GM23248 (cell line): ENCODE measurements at places on chromosomes 3 and 15. TPM values are rescaled to one million over a fixed set of nuclear protein-coding genes. Genes with fewer than 3 reads are reported as not detected.

DNA sequence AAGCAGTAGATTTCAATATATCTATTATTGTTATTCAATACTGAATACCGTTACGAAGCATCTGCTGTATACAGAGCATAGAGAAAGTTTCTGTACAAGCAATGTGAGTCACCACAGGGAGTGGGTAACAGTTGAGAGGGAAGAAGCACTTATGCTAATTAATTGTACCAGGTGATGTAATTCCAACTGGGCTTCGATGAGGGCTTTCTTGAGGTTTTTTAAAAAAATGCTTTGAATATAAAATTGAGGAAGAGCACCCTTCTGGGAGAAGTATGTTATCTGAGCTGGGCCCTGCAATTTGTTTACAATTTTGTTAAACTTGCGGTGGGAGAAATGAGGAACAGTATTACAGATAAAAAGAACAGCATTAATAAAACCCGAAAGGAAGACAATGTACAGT is 197.9 kb downstream of the TPRG1 start:
- H3K36me3 ChIP-seq: no peaks in the 10 kb centered on the region
- no peak for DNase-seq
- H3K27ac ChIP-seq: no peak overlapping the region
- peaks cover 4% of the 10 kb centered on the region; the same call in 1 of the 2 replicates for H3K4me1 ChIP-seq

GRCh38 chr3:139339219-139339906 is 4.5 kb upstream of the MRPS22 start:
- H3K27me3 ChIP-seq: no peaks in the 10 kb centered on the region
- no peak overlapping the region for H3K4me3 ChIP-seq
- peak; percentile 40 for DNase-seq
- no peak overlapping the region for H3K27ac ChIP-seq
- H3K36me3 ChIP-seq: no peaks in the 10 kb centered on the region

DNA sequence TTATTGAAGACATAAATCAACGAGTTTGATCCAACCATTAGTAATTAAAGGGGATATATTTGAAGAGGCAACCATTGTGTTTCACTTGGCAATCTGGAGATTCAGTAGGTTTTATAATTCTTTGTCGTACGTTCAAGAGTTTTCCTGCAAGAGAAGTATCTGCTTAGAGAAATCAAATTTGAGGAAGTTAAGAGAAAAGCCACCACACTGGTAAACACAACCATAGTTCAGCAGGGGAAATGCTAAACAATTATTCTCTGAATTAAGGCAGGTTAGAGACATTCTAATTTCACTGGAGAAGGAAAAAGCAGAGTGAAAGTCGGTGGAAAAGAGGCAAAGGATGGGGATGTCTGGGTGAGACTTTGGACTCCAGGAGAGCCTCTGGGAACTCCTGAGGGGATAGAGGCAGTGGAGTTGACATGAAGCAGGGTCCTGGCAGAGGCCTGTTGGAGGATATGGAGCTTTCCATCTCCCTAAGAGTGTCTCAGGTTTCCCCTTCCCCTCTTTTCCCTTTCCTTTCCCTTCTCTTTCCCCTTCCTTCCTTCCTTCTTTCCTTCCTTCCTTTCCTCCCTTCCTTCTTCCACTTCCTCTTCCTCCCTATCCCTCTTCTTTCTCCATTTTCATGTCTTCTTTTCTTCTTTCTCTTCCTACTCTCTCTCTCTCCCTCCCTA is 26.5 kb downstream of the SPINK8 start:
- H3K27me3 ChIP-seq: 0 out of 2 replicates have a peak, but pooled peaks cover 9% of the 10 kb centered on the region
- no peaks in the 10 kb centered on the region for H3K36me3 ChIP-seq
- no peak overlapping the region for H3K27ac ChIP-seq
- peaks cover 3% of the 10 kb centered on the region; the same call in 1 of the 2 replicates for H3K4me1 ChIP-seq
- H3K4me3 ChIP-seq: no peak overlapping the region

DNA sequence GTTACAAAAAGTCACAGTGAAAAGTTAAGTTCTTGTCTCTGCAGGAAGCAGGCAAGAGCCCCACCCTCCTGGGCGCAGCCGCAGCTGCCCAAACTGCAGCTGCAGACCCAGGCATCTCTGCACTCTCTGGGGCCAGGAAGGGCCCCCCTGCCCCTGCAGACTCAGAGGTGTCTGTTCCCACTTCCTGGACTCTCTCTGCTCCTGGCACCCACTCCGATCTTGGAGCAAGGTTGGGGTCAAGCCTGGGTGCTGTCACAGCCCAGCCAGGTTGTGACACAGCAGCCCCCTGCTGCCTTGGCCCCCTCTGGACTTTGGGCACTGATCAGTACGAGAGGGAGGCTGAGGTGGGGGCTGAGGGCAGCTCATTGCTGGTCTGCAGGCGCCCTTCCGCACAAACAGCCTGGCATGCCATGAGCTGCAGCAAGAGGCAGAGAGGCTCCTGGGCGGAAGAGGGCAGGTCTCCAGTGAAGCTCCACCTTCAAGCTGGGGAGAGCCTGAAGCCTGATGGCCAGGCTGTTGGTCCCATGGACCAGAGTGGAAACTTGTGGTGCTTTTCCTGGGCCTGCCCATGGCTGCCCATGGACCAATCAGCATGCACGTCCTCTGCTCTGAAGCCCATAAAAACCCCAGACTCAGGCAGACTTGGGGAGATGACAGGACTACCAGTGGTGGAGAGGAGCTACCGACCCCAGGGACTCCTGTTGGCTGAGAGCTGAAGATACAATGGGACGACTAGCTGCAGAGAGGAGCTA is 42.9 kb upstream of the LRRFIP2 start:
- no peaks in the 10 kb centered on the region for H3K27me3 ChIP-seq
- H3K4me1 ChIP-seq: peaks cover 13% of the 10 kb centered on the region
- no peaks in the 10 kb centered on the region for H3K36me3 ChIP-seq
- no peak overlapping the region for H3K27ac ChIP-seq

DNA sequence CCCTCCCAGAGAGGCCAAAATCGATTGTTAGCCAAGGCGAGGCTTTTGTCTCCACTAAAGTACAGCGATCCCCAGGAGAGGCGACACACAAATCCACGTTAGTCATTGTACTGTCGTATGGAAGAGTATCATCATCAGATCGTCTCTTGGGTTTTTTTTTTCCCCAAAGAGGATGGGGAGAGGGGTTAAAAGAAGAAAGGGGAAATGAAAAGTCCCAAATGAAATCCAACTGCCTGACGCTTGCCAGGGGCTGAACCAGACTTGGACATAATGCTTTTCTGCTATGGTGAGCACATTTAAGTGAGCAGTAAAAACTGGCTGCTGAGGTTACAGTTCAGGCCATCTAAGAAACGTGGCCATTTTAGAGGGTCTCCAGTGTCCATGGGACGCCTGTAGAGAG is 37.9 kb upstream of the CTSH start:
- H3K4me3 ChIP-seq: no peak overlapping the region
- no peak overlapping the region for H3K27ac ChIP-seq
- no peak for DNase-seq

GRCh38 chr3:136988651-136989050 is 30.9 kb downstream of the IL20RB start:
- no peak overlapping the region for H3K4me3 ChIP-seq
- no peaks in the 10 kb centered on the region for H3K27me3 ChIP-seq
- H3K27ac ChIP-seq: no peak overlapping the region
- peaks cover 8% of the 10 kb centered on the region; the same call in 1 of the 2 replicates for H3K36me3 ChIP-seq
- no peak for DNase-seq
- peaks cover 18% of the 10 kb centered on the region for H3K4me1 ChIP-seq

DNA sequence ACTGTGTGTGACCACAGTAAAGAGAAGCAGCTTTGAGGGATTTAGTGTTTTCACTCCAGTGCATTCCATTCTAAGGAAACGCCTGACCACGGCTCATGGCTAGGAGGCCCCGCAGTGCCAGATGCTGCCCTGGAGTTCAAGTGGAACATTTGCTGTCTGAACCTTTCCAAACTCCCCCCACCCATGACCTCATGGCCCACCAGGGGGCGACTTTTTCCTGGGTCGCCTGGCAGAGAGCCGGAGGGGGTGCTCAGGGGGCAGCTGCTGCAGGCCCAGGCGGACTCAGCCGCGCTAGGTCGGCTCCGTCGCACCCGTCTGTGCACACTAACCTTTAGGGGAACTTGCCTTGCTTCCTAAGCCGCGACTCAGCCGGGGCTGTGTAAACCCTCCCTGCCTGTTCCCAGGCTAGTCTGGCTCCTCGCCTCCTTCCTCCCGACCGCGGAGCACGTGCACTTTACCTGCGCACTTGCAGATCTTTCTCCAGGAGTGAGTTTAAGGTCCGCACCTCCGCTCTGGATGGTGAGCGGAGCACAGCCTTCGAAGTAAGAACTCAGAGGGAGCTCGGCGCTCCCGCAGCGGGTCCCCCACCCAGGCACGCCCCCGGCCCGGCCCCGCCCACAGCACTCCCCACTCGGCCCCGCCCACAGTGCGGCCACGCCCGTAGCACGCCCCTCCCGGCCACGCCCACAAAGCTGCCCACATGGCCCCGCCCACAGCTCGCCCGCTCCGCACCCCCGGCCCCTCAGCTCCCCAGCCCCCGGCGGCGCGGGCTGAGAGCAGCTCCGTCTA is at the start of gene OCA2:
OCA2 (minus strand) TSS at position 550 of the 789 bp plus-strand sequence. CDS start 17,441 bp downstream, outside the sequence.
- H3K4me3 ChIP-seq: no peak within 1 kb of the TSS
- H3K36me3 ChIP-seq: no peaks in the 10 kb centered on the region
- peak; percentile 59 for DNase-seq
- H3K4me1 ChIP-seq: peaks cover 4% of the 10 kb centered on the region
- H3K27me3 ChIP-seq: peaks cover 43% of the 10 kb centered on the region

- H3K27me3 ChIP-seq: no peaks in the 10 kb centered on the region; the same call in 1 of the 2 replicates
- H3K4me1 ChIP-seq: no peaks in the 10 kb centered on the region
- no peaks in the 10 kb centered on the region for H3K36me3 ChIP-seq
- H3K27ac ChIP-seq: no peak overlapping the region
- DNase-seq: no peak
These were observed 23.3 kb downstream of the AQP9 start for GRCh38 chr15:58161436-58161930.

DNA sequence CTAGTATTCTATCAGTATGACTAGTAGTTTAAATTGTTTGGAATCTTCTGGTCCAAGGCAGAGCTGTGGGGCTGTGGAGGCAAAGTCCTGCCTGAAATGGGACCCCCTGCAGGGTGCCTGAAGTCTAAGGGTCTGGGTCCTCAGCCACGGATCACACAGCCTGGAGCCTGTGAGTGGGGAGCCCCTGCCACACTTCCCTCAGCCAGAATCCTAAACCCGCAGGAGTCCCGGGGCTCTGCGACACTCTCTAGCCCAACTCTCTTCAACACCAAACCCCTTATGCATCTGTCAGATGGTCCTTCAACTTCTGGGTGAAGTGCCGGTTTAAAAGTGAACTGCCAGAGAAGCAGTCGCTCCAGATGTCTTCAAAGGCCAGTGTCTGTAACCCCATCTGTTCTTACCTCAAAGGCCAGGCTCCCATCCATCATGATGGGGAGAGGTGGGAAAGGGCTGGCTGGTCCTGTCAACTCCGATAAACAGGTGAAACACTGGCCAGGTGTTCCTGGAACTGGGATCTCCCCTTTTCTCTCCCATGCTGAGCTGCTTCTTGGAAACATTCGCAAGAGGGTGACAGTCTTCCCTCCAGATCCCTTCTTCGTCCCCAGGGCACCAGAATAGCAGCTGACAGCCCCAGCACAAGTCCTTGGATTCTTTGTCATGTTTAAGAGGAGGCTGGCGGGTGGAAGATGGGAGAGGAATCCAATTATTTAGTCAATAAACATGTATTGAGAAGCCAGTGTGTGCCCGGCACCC is 45.6 kb downstream of the CPN2 start:
- no peaks in the 10 kb centered on the region for H3K4me1 ChIP-seq
- no peak overlapping the region for H3K27ac ChIP-seq
- DNase-seq: no peak
- H3K36me3 ChIP-seq: no peaks in the 10 kb centered on the region
- peaks cover 7% of the 10 kb centered on the region for H3K27me3 ChIP-seq

DNA sequence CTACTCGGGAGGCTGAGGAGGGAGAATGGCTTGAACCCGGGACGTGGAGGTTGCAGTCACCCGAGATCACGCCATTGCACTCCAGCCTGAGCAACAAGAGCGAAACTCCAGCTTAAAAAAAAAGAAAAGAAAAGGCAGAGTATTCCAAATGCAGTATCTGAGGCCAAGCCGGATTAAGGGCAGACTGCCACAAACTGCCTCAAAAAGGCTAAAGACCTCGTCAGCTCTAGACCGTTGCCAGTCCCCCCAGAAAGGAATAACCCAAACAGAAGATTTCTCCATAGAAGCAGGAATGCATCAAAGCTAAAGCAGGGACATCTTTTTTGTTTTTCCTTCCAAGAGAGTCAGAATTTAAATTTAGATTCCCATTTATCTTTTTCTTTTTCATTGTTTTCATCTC is 72.9 kb downstream of the TM4SF4 start:
- 0 out of 2 replicates have a peak, but pooled peaks cover 2% of the 10 kb centered on the region for H3K36me3 ChIP-seq
- H3K4me1 ChIP-seq: peaks cover 38% of the 10 kb centered on the region
- peak overlapping the region; percentile 94 for H3K27ac ChIP-seq
- no peaks in the 10 kb centered on the region for H3K27me3 ChIP-seq
- peak; percentile 75 for DNase-seq

GRCh38 chr15:77500989-77501388 is 80.3 kb downstream of the HMG20A start:
- H3K27ac ChIP-seq: no peak overlapping the region
- no peaks in the 10 kb centered on the region for H3K27me3 ChIP-seq
- no peaks in the 10 kb centered on the region for H3K36me3 ChIP-seq
- no peak overlapping the region for H3K4me3 ChIP-seq

RBP2 gene
- not detected in 2 replicates for total RNA-seq

GOLGA8N gene
- 0.63 and 0.65 TPM in 2 replicates for total RNA-seq

SAMD7 gene
- not detected in 2 replicates for total RNA-seq
